ENCODE measurements at places on chromosomes 12 and 14. TPM values are rescaled to one million over a fixed set of nuclear protein-coding genes. Genes with fewer than 3 reads are reported as not detected.

CRIP2 gene
- 21.1 TPM for total RNA-seq

PA2G4 gene
- total RNA-seq: 121 TPM

DBX2 gene
- not detected for total RNA-seq

PAX9 gene
- total RNA-seq: not detected

BIN2 gene
- 250 TPM for total RNA-seq

CLEC9A gene
- not detected for total RNA-seq

ADAM21 gene
- total RNA-seq: not detected

KRT80 gene
- total RNA-seq: not detected

ANO2 gene
- total RNA-seq: not detected

TAS2R50 gene
- 1.5 TPM for total RNA-seq

CAMKK2 gene
- total RNA-seq: 15.5 TPM
